ENCODE measurements at places on chromosomes 12 and 14.

- DNase-seq, result no peak
Observed at GRCh38 chr12:100528471-100529127, 44.9 kb upstream of the GAS2L3 start.

DNA sequence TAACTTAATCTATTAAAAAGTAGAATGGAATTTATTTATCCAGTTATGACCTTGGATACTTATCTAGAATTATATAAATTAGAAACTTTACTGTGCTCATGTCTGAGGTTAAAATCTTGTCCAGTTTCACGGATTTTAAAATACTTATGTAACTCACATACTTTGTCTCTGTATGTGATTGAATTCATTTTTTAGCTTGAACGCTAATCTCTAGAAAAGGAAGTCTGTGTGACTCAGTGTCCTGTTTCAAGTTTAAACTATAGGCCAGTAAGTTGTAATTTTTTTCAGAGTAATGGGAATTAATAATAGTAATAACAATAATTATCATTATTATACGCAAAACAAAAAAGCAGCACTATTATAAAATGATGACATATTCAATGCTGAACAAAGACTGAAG, 168.6 kb downstream of the CPNE8 start:
- DNase-seq, result no peak

- DNase-seq, result no peak
Observed at GRCh38 chr14:61101803-61102548, 120.9 kb downstream of the SLC38A6 start.

DNA sequence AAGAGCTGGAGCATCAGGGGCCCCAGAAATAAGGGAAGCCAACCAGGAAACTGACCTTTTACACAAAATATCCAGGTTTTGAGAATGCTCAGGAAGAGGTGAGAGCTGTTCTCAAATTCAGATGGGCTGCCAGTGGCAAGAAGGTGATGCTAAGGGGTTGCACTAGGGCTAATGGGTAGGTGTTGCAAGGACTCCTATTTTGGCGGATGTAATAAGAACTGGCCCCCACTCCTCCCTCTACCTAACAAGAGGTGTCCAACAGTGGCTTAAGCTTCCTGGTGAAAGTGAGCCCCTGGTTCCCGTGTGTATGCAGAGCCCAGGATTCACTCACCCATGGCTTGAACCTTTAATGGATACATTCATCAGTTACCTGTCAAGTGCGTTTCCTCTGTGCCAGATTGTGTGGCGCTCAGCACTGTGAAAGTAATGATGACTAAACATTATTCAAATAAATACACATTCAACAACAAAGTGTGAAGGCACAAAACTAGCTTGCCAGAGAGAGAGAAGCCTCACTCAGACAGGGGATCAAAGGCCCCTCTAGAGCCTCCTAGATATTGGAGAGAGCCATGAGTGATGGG, 705 bp upstream of the CHGA start:
- no peak for DNase-seq

- DNase-seq, result no peak
Observed at GRCh38 chr14:71474301-71475265, 457.6 kb upstream of the RGS6 start.

- DNase-seq, result no peak
Observed at GRCh38 chr12:87365423-87365822, 663.8 kb downstream of the C12orf50 start.

DNA sequence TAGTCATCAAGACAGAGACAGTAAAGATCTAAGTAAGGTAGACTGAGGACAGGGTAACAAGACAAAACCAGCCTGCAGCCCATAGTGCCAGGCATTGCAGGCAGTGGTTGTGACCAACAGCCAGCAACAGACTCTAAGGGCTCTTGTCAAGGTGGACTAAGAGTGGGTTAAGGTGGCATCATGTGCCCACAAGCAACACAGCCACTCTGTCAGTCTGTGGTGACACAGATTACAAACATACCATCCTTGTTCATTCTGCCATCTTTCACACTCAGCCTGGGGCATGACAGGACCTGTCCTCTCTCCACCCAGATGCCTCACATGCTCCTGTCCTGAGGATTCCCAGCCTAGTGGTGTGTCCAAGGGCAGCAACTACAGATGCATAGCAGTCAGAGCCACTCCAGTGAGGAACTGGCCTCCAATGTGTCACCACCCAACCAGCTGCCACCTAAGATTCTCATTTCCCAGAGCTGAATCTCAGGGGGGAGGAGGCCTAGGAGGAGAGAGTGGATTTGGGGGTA, 28.3 kb downstream of the VDR start:
- no peak for DNase-seq
